ENCODE measurements at places on chromosomes 6 and 20. TPM values are rescaled to one million over a fixed set of nuclear protein-coding genes. Genes with fewer than 3 reads are reported as not detected.

The CDKN1A gene
- 199 TPM for total RNA-seq

The NXT1 gene
- 27.1 TPM for total RNA-seq

The IRF4 gene
- total RNA-seq: not detected

The KCNK17 gene
- not detected for total RNA-seq

The SALL4 gene
- total RNA-seq: 1.9 TPM

The CDH26 gene
- total RNA-seq: not detected

The GLP1R gene
- total RNA-seq: not detected

The BMP5 gene
- total RNA-seq: not detected

The CFAP61 gene
- total RNA-seq: not detected

The CARMIL1 gene
- total RNA-seq: 8.8 TPM

The ME1 gene
- total RNA-seq: 29.3 TPM

The ELOVL2 gene
- total RNA-seq: not detected

The BTN1A1 gene
- not detected for total RNA-seq

The CCR6 gene
- not detected for total RNA-seq

The HLA-DQB1 gene
- not detected for total RNA-seq

The NUP153 gene
- 51.0 TPM for total RNA-seq

Measured in endothelial cell of umbilical vein (primary cell).